ENCODE measurements at places on chromosomes 11 and 22. TPM values are rescaled to one million over a fixed set of nuclear protein-coding genes. Genes with fewer than 3 reads are reported as not detected.

The TYR gene
- not detected for total RNA-seq

- no peak for DNase-seq
Observed at GRCh38 chr11:65404638-65405339, 17.8 kb upstream of the NEAT1 start.

DNA sequence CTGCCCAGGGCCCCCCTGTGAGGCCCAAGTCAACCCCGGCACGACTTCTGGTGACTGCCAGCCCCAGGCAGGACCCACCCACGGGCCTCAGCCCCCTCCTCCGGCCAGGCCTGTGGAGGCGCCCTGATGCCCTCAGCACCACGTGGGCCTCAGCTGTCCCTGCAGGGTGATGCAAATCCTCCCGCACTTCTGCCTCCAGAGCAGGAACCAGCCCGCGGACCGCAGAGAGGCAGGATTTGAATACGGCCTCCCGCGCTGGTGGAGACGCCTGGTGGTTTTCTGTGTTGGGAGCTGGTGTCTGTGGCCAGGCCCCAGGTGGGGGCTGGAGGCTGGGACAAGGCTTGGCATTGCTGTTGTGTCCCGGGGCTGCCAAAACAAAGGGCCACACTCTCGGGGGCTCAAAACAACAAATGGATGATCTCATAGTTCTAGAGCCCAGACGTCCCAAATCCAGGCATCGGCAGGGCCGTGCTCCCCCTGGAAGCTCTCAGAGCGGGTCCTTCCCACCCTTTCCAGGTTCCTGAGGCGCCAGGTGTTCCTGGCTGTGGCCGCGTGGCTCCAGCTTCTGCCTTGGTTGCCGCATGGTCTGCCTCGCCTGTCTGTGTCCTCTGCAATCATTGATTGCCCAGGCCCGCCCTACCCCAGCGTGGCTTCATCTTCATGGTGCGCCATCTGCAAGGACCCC lies 19.4 kb downstream of the TRPM5 start:
- no peak for DNase-seq

The FDXACB1 gene
- 4.4 TPM for total RNA-seq

GRCh38 chr11:83583757-83584366 lies 297.7 kb upstream of the CCDC90B start:
- DNase-seq, result no peak

The MAP6 gene
- 0.19 TPM for total RNA-seq

The MS4A12 gene
- total RNA-seq, result not detected

DNA sequence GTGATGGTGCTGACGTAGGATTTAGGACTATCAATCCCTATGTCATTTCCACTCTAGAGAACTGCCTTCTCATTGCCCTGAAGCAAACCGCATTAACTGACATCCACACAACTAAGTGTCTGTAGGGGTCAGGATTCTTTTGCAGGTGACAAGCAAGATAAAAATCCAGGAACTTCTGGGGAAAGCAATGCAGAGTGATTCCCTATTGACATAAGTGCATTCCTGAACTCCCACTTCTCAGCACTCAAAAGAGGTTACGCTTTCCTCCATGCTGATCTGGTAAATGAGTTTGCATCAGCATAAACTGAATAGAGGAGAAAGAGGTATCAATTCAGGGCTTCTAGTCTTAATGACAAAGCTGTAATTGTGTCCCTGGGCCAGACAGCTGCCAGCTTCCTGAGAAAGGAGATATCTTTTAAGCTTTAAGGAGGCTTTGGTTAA lies 224.6 kb upstream of the ISX start:
- DNase-seq, result no peak

The OR52N4 gene
- 1.4 TPM for total RNA-seq

The LDLRAD3 gene
- total RNA-seq, result not detected

The SHANK2 gene
- total RNA-seq, result not detected

DNA sequence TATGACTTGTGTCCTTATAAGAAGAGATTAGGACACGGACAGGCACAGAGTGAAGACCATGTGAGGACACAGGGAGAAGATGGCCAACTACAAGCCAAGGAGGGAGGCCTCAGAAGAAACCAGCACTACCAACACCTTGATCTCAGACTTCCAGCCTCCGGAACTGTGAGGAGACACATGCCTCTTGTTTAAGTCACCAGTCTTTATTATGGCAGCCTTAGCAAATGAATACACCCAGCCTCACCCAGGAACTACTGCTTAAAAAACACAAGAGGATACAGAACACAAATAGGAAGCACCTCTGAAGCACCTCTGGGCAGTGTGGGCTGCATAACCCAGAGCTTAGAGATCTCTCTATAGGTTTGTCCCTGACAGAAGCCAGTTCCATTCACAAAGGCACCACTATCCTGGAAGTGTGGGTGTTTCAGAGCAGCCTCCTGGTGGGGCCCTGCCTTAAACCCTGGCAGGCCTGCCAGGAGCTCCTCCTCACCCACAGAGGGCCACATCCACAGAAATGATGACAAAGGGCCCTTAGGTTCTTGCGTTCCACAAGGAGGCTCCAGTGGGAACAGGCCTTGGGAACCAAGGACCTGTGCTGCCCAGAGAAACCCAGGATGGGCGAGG lies 58.8 kb downstream of the CHRDL2 start:
- DNase-seq, result no peak

The CADM1 gene
- 3.1 TPM for total RNA-seq

- no peak for DNase-seq
Observed at GRCh38 chr11:26245046-26245445, 86.9 kb upstream of the ANO3 start.

DNA sequence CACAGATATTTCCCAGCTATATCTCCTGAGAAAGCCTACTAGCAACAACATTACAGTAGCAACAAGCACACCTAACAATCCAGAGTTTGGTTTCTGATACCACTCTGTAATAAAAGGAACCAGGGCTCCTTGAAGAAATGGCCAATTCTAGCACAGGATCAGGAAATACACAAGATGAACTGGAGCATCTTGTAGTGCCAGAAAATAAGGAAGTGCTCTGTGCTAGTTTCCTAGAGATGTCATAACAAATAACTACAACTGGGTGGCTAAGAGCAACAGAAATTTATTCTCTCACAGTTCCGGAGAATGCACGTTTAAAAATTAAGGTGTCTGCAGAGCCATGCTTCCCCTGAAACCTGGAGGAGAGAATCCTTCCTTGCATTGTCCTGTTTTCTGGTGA lies 217.8 kb downstream of the KIRREL3 start:
- DNase-seq, result no peak

DNA sequence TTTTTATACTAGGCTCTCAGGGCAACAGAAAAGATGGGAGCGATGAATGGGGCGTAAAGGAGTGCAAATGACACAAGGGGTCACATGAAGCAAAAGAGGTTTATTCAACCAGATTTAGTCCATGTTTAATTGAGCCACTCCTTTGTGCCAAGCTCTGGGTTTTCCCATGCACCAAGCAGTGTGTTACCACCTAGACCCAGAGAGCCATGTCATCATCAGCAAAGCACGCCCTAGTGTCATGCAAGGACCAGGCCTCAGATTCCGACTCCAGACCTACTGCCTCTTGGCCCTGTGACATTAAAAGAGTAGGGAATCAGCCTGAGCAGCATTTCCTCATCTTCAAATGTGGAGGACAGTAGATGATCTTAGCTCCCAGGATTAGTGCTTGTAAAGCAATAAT lies 1.1 kb upstream of the IGLL5 start:
- DNase-seq, result no peak

The RTN4R gene
- 2.5 TPM for total RNA-seq

All from T-cell (primary cell).